ENCODE measurements at places on chromosomes 13 and 19. TPM values are rescaled to one million over a fixed set of nuclear protein-coding genes. Genes with fewer than 3 reads are reported as not detected.

DNA sequence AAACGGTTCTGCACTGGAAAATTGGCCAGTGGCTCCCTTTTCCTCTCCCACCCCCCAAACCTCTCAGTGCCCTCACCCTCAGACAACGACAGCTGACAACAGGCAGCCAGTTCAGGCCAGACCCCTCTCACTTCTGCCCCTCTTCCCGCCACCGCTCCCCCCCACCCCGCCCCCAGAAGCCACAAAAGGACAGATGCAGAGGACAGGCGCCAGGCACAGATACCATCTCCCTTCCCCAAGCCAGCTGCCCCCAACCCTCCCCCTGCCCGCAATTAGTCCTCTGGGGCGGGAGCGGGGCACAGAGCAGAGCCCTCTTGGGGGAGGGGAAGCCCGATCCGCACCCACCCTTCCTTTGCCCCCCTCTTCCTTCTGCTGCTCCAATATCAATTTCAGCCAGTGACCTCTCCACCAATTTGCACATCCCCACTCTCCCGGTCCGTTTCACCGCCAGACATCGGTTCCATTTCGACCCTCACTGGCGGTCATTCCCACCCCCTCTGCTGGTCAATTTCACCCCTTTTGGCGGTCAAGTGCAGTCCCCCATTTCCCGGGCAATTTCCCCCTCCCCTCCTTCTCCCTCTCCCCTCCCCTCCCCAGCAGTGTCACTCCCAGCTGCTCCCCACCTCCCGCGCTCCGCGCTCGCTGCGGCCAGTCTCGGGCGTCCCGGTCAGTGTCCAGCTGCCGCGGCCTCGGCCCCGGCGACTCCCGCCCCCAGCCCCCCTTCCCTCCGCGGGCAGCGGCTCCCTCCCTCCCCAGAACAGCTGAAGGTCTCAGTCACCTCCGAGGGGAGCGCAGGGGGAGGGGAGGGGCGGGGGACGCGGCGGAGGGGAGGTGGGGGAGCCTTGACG lies at the start of gene SHD:
Gene SHD (plus strand): TSS at position 848 of the 848 bp plus-strand sequence. CDS start 798 bp downstream, outside the sequence.
- DNase-seq = no peak

DNA sequence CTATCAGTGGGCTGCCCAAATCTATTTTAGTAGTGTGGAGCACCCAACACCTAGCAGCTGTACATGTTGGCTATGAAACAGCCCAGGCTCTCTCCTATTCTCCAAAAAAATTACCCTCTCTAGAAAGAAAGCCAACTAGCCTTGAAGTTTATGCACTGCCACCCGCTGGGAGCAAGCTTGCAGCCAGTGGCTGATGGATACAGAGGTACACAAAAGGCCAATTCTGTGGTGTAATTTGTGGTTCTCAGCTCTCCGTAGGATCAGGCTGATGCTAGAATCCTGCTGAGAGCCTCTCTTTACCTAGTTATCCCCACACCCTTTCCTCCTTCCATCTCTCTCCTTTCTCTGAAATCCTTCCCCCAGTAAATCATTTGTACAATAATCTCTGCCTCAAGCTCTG lies 1120.7 kb downstream of the DIAPH3 start:
- no peak for DNase-seq

- no peak for DNase-seq
Measured at GRCh38 chr13:22837980-22838647, 342.7 kb upstream of the SGCG start.

C1QTNF9B gene
- total RNA-seq = not detected

SLITRK6 gene
- total RNA-seq = 3.8 TPM
